ENCODE measurements at places on chromosomes 11 and 22. TPM values are rescaled to one million over a fixed set of nuclear protein-coding genes. Genes with fewer than 3 reads are reported as not detected.

The MS4A4E gene
- total RNA-seq: not detected

The NLRP14 gene
- not detected for total RNA-seq

The C11orf42 gene
- not detected for total RNA-seq

The OOSP4B gene
- not detected for total RNA-seq

The TRPM5 gene
- not detected for total RNA-seq

The CARD18 gene
- total RNA-seq: not detected

The MPEG1 gene
- total RNA-seq: not detected

The TMEM179B gene
- 138 TPM for total RNA-seq

The MYOD1 gene
- total RNA-seq: 0.05 TPM

The C11orf58 gene
- 195 TPM for total RNA-seq

The JHY gene
- total RNA-seq: 6.8 TPM

The CDC42BPG gene
- total RNA-seq: 0.54 TPM

The C11orf86 gene
- not detected for total RNA-seq

Measured in M059J (cell line).